ENCODE measurements at places on chromosomes 12 and 14. TPM values are rescaled to one million over a fixed set of nuclear protein-coding genes. Genes with fewer than 3 reads are reported as not detected.

The FSCB gene
- not detected for polyA plus RNA-seq

The DNAJC22 gene
- polyA plus RNA-seq: 18.4 TPM

GRCh38 chr14:53470351-53471043, 317.4 kb upstream of the DDHD1 start:
- no peak for DNase-seq

DNA sequence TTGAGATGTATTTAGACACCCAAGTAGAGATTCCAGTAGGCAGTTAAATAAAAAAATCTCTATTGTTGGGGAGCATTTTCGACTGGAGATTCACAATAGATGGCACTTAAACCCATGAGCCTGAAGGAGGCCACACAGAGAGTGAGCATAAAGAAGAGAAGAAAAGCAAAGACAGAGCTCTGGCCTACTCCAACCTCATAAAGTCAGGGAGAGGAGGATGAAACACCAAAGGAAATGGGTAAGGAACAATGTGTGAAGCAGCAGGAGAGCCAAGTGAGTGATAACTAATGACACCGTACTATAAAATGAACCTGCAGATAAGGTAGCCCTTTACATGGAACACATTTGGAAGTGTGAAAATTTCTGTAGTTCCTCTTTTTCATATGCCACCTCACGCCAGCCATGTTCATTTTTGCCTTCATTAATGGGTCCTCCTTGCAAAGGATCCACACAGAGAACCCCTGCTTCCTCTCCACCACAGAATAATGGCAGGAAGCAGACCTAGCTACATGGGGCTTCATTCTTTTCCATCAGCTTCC, 150.0 kb upstream of the SYT10 start:
- no peak for DNase-seq

DNA sequence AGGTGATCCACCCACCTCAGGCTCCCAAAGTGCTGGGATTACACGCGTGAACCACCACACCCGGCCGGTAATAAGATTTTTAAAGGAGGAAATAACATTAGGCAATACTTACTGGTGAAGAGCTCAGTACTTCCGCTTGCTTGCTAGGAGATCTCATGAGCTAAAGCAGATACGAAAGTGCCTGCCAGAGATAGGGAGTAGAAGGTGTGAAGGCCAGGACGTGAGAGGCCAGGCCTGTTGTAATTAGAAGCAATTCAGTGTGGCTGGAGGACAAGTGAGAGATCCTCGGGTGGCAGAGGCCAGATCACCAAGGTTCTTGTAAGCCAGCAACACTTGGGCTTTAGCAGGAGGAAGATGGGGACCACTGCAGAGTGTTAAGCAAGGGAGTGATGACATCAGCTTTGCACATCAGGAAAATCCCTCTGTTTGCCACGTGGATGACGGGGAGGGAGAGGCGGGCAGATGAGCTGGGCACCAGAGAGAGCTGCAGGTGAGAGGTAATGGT, 7.6 kb downstream of the TECPR2 start:
- no peak for DNase-seq

DNA sequence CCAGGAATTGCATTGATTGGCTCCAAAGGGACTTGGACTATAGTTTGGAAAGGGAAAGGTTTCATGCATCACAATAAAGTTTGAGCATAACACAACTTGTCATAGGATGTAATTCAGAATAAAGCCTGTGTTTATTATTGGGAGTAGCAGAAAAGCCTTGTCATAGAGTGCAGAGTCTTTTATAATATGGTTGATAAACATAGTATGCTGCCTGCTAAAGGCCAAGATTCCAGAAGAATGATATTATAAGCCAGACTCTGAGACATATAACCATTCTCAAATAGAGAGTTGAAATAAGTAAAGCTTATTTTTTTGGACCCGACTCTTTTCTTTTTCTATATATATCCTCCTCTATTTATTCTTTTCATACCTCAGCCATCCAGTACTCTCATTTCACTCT, 207.3 kb downstream of the LRIG3 start:
- no peak for DNase-seq

DNA sequence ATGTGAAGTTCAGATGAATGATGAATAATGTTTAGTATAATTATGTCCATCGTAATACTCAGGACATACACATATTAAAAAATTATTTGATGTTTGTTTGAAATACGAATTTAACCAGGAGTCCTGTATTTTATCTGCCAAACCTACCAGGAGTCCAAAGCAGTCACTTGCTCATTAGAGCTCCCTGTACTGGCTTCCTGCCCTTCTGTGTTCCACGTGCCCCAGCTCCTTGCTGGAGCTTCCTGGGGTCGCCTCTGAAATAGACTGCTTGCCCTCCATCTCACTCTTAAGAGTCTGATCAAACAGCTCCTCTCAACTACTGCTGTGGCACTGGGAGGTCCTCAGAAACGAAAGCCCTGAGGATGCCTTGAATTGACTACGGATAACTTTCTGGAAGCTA, 87.3 kb upstream of the DHRS4 start:
- DNase-seq: no peak

DNA sequence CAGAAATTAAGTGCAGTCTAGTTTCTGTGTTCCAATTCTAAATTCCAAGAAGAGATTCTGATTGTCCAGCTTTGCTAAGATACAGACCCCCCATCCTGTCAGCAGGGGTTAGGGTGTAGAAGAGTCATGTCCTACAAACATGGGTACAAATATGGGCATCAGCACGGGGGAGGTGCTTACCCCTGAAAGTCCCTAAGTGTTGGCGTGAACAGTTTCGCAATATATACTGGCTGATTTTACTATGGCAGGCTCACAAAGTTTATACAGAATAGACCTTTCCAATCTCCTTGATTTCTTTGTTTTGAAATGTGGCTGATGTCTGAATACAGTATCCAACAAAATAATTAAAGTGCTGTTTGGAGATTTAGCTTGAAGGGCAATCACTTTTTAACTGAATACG, 71.6 kb upstream of the PPM1H start:
- no peak for DNase-seq

GRCh38 chr14:100549834-100550625, 37.2 kb downstream of the BEGAIN start:
- DNase-seq: no peak
